ENCODE measurements at places on chromosomes 6 and 20. TPM values are rescaled to one million over a fixed set of nuclear protein-coding genes. Genes with fewer than 3 reads are reported as not detected.

GRCh38 chr20:31406115-31406514 lies at the start of gene DEFB121:
Gene DEFB121 (minus strand): TSS chr20:31406215. CDS start chr20:31406152, 63 bp downstream.
- DNase-seq, result no peak

GRCh38 chr20:12883507-12883885 lies 125.3 kb upstream of the SPTLC3 start:
- no peak for DNase-seq

- DNase-seq, result no peak
Observed at GRCh38 chr6:43950051-43950605, 177.1 kb downstream of the MRPL14 start.

DNA sequence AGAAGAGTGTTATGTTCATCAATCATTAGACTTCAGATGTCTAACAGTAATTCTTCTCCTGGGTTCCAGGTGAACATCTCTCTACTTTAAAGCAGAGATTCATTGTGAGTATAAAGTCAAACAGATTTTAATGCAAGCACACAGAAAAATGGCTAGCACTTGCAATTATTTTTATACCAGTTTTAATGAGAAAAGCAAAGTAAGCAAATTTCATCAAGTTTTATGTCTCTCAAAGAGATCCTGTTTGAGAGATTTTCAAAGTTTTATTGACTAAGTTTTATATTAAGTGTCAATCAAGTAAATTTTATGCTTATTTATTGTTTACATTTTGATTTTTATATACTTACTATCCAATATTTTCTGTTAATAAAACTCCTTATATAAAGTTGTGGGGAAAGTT lies 1628.5 kb downstream of the HACE1 start:
- DNase-seq, result no peak

- DNase-seq, result no peak
Observed at GRCh38 chr6:169469028-169469427, 215.4 kb upstream of the THBS2 start.

DNA sequence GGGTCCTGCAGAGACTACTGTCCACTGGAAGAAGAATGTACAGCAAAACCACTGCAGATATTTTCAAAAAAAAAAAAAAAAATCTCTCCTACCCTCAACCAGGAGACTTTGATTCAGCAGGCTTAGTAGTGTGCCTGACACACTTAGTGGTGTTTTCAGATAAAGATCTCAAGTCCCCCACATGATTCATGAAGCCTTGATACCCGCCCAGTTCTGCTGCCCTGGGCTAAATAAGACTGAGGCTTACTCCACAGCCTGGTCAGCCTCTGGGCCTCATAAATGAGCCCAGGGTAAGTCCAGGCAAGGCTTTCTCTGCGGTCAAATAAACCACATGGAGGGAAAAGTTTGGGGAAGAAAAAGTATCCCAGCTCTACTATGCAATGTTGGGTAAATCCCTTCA lies 222.1 kb upstream of the ARID1B start:
- no peak for DNase-seq

TGM6 gene
- polyA plus RNA-seq, result not detected

- DNase-seq, result no peak
Observed at GRCh38 chr20:19802492-19803158, 44.6 kb downstream of the RIN2 start.

DNA sequence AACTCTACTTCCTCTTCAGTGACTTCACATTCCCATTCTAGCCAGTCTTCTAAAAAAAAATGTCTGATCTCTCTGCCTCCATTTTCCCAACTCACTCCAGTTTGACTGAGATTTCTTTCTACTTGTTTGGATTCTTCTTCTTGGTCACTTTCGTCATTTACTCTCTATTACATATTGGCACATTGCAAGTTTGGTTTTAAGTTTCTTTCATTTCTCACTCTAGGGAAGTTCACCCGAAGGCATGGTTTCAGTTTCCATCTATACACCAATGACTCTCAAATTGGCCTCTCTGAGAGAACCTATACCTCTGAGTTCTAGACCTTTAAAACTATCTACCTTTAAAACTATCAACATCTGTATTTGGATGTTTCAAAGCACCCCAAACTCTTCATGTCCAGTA lies 51.3 kb downstream of the CD109 start:
- DNase-seq, result no peak

- DNase-seq, result no peak
Observed at GRCh38 chr6:17525637-17526036, 74.5 kb upstream of the FAM8A1 start.

GRCh38 chr6:159217595-159218275 lies 48.5 kb downstream of the FNDC1 start:
- DNase-seq, result no peak

HLA-C gene
- 776 TPM for polyA plus RNA-seq

- no peak for DNase-seq
Observed at GRCh38 chr20:48704761-48705160, 123.0 kb downstream of the PREX1 start.
